T47D (cell line): ENCODE measurements at places on chromosomes 16 and 17.

DNA sequence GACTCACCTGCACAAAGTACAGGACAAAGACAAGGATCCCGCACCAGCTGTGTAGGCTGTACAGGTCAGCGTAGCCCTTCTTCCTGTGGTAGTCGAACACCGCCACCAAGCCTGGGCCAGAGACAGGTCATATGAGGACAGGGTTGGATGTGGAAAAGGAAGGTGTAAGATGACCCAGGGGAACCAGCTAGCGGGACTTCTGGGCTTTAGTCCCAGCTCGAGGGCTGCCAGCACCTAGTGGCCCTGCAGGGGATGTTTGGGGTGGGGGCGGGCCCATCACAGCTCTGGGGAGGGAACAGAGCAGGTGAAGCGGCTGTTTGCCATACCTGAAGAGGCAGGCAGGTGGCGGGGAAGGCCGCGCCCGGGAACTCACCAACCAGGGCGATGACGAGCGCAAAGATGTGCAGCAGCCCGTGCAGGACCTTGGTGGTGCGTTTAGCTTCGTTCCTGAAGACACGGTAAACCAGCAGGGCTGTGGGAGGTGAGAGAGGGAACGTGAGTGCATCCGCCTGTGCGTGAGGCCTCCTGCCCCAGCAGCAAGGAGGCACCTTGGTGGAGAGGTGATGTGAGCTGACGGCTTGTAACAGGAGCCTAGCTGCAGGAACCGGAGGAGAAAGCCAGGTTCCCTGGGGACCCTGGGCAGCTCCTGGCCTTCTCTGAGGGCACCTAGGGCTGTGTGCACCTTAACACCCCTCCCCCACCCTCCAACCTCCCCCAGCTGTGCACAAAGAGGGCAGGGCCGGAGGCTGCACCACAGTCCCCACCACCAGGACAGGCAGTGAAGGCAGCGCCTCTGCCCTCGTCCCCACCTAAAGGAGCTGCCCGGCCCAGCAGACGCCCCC is 10.2 kb downstream of the CYB561 start:
- peak; percentile 73 for DNase-seq

DNA sequence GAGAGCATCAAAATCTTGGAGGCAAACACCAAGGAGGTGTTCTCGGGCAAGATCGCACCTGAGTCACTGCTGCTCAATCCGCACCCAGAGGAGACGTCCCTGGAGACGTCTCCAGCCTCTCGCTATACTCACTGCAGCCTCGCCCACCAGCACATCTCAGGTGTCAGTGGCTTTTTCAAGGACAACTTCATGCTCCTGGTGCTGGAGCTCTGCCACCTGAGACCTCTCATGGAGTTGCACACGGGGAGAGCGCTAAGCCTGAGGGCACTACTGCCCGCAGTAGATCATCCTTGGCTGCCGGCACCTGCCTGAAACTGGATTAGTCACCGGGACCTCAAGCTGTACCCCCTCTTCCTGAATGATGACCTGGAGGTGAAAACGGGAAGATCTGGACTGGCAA is 2.6 kb upstream of the MBTPS1 start:
- DNase-seq: no peak

DNA sequence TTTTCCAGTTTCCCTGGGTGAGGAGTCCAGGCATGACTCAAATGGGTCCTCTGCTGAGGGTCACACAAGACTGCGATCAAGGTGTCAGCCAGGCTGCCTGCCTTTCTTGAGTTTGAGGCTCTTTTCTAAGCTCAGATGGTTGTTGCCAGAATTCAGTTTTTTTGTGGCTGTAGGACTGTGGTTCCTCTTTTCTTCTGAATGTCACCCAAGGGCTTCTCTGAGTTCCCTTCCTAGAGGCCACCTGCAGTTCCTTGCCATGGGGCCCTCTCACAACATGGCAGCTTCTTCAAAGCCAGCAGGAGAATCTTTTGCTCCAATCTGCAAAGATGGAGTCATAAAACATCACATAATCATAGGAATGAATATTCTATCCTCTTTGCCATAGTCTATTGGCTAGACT is 17.5 kb downstream of the LIMD2 start:
- no peak for DNase-seq

- no peak for DNase-seq
These were observed 52.8 kb downstream of the SOX9 start for GRCh38 chr17:72173499-72174116.

- DNase-seq: no peak
These were observed 192.0 kb upstream of the ERCC4 start for GRCh38 chr16:13727943-13728342.

- no peak for DNase-seq
These were observed 59.6 kb downstream of the TANGO6 start for GRCh38 chr16:68902969-68903345.

DNA sequence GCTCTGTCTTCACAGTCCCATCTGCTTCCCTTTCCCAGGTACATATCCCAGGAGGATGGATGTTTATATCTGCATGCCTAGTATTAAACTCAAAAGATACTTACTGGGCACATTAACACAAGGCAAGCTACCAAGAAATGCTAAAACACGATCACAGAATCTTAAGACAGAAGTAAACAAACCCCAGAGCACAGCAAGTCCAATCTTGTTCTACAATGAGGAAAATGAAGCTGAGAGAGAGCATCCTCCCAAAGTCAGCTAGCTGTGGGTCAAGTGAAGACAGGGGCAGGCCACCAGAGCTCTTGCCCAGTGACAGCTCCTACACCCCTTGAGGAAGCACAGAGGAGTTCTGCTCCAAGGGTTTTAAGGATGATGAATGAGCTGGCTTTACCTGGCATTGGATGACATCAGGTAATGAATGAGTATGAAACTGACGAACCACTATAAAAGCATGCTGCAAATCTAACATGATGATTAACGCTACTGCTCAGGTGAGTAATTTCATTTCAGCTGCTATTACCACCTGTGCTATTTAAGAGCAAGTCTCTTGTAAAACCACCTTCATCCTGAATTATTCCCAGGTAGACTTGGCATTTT is 20.3 kb downstream of the XPO6 start:
- peak; percentile 15 for DNase-seq

GRCh38 chr16:6493555-6493954 is 839.1 kb upstream of the RBFOX1 start:
- no peak for DNase-seq

DNA sequence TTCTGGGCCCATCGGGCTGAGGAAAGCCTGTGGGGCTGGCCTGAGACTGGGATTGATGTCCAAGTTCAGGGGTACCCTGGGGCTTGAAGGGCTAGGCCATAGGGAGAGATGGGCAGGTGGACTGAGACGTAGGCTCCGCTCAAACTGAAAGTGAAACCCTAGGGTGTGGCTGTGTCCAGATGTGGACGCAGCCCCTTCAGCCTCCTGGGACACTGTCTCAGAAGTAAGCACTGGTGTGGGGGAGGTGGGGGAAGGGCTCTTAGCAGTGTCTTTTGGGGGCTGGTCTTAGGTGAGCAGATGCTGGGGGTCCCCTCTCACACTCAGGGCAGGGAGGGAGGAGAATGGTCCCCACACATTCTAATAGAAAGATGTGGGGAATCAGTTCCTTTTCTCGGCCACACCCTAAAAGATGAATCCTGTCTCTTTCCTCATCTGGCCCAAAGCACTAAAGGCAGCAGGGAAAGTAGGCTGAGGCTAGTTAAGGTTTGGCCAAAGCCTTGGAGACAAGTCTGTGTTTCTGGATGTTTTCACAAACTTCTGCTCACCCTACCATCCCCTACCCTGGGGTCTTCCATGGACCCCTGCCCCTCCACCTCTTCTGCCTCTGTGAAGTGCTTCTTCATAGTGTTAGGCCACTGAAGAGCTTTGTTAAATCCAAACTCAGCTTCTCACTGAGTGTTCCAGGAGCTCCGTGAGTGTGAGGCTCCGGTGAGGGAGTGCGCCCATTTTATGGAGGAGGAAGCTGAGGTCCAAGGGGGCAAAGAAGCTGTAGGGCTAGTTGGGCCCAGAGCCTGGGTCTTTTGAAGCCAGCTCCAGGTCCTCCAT is 5.6 kb downstream of the FMNL1 start:
- DNase-seq: no peak

- DNase-seq: peak; percentile 62
These were observed at the start of gene ARHGAP23 for GRCh38 chr17:38428112-38428642. Gene ARHGAP23 (plus strand): TSS chr17:38428464. CDS start chr17:38428486, 22 bp downstream.

GRCh38 chr16:19136549-19137196 is 22.9 kb downstream of the ITPRIPL2 start:
- DNase-seq: no peak

DNA sequence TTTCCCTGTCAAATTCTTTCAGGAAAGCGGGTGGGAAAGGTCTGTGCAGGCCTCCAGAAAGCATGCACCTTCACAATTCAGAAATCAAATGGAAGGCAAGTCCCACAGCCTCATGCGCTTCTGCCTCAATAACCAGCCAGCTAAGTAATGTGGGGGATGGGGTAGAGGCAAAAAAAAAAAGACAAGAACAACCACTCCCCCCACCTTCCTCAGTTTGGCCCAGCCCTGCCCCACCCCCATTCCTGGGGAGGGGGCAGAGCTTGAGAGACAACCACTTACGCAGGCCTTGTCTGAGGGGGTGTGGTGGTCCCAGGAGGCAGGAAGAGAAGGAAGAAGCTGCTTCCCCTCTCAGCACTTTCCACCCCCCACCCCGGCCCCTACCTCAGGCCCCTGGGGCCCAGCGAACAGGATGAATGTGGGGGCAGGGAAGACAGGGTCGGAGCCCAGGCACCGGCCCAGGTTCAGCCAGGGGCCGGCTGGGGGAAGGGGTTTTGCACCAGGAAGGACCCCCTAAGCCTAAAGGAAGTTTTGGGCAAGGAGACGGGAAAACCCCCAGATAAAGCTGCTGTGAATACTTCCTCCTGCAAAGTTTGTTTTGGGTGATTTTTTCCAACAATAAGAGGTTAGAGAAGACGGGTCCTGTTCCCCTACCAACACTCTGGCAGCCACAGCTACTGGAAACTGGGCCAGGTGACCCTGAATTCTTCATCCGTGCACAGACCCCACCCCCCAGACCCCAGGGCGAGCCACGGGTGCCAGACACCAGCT is 1.2 kb downstream of the JUP start:
- no peak for DNase-seq

- DNase-seq: no peak
These were observed 106.6 kb downstream of the ADAMTS18 start for GRCh38 chr16:77328274-77328673.

- DNase-seq: no peak
These were observed 24.2 kb downstream of the RDM1 start for GRCh38 chr17:35906191-35906925.

- DNase-seq: no peak
These were observed 790 bp downstream of the NCBP3 start for GRCh38 chr17:3845291-3845620.

GRCh38 chr17:81940538-81941483 is 3.7 kb upstream of the PYCR1 start:
- DNase-seq: no peak

DNA sequence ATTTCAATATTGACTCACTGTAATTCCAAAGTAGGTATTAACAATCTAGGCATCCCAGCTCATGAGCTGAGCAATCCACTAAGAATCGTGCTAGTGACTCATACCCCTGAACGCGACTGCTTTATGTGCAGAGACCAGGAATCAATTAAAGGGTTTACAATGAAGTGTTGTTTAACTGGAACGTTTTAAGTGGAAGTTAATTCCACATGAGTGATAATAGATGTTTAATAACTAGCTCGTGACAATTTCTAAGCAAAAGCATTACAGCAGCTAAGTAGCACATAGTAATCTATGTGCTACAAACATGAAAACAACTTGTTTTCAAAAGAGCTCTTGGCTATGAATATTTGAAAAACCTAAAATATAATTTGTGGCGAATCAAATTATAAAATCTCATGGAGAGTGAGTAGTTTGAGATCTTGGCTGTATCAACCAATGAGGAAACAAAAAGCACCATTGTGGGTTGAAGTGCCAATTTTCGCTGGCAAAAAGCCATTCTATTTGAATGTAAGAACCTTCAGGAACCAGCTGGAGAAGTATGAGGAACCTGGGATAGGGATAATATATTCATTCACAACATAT is 9.4 kb downstream of the GJC1 start:
- no peak for DNase-seq

DNA sequence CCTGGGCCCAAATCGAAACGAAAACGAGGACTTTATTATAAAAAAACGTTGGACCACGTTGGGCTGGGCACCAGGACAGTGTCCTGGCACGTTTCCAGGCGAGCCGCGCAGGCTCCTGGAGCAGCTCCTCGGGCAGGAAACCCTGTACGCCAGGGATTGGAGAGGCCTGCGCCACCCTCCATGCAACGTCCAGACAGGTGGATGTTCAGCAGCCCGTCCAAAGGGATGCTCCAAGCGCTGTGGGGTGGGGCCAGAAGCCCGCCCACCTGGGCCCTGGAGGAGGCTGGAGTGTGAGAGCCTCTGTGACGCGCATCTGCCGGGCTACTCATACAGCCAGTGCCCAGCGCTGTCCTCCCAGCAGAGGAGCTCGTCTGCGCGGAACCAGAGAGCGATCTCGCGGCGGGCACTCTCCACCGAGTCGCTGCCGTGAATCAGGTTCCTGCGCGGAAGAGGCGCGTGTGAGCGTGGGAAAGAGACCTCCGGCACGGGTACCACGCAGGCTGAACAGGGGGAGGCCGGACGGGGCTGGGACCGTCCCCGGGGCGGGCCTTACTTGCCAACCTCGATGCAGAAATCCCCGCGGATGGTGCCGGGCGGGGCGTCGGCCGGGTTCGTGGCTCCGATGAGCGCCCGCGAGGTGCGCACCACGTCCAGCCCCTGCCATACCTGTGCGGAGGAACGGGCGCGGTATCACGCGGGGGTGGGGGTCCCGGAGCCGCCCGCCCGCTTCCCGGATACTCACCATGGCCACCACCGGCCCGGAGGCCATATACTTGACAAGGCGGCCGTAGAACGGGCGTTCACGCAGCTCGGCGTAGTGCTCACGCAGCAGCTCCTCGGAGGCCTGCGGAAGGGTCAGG is 785 bp downstream of the NME3 start:
- DNase-seq: peak; percentile 48

GRCh38 chr17:20028443-20028842 is 19.3 kb downstream of the SPECC1 start:
- no peak for DNase-seq

GRCh38 chr17:13030459-13031300 is 12.9 kb upstream of the ELAC2 start:
- DNase-seq: peak; percentile 66

GRCh38 chr16:47858333-47858982 is 297.3 kb downstream of the ABCC12 start:
- DNase-seq: no peak

GRCh38 chr17:33640629-33641028 is 347.5 kb upstream of the ASIC2 start:
- no peak for DNase-seq

DNA sequence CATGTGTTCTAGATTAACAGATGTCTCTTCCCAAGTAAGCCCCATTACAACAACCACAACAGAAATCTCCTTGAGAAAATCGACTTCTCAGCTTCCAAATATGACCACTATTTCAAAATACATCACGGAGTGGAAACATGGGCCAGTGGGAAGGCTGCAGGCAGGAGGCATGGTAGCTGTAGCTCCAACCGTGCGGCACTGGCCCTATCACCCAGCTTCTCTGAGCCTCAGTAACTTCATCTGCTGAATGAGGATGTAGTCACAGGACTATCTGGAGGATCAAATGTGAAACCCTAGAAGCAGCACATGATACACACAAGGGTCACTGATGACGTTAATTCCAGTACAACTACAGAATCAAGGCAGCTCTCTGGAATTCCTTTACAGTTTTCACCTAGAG is 112.2 kb downstream of the VPS53 start:
- no peak for DNase-seq
